ENCODE measurements at places on chromosomes 3 and 15.

DNA sequence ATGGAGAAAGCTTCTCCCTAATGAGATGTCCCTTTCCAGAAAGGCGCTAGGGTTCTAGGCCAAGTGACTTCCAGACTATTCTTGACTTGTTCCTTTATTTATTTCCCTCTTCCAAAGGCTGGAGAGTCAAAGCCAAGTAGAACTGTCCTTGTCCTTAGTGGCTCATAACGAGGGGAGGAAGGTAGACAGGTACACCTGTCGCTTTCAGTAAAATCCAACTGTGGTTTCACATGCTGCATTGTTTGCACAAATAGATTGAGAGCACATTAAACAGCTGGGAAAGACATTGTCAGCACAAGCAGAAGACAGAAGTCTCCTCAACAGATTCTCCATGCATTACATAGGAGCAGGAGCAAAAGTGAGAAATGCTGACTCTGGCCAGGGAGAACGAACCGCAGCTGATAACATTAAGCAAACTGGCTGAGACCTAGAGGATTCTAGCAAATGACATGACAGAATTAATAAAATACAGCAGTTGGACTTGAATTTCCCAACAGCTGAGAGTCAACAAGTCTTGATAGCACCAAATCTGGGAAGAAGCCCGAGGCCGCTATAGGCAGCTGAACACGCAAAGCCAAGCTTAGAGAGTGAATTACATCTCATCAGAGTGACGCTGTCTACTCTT is 227.7 kb downstream of the TLE3 start:
- DNase-seq, result no peak

DNA sequence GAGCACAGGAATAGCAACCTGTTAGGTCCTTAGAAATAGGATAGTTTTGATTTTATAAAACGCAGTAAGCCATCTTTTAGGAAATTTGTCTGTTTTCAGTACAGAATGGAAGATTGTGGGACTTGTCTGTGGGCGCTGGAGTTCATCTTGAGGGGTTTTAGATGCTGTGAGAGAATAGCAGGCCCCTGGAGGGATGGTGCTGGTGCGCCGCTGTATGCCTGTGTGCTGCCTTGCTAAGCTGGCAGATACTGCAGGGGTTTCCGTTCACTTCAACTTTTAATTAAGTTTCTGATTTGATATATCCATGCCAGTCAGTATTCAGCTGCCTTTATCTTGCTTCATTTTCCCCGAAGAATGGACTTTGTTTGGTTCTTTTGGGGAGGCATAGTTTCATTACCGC is 4.2 kb downstream of the CACNA2D3 start:
- no peak for DNase-seq

DNA sequence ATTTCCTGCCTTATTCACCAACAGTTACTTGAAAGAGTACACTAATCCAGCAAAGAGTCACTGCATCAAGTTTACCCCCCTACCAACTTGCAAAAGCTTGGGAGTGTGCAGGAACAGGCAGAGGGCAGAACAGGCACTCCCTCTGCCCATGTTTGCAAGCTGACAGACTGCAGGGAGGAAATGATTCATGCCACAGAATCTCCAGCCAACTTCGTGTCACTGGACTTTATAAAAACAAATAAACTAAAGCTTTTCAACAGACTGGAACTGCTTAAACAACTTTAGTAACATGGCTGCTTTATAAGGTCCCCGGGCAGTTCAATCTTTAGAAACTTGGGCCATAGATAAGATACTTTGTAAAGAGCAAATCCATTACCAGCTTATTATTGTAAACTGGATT is 129.5 kb downstream of the THRB start:
- DNase-seq, result no peak

- no peak for DNase-seq
Observed at GRCh38 chr3:175295248-175296130, 436.4 kb downstream of the NAALADL2 start.

- DNase-seq, result no peak
Observed at GRCh38 chr15:53233801-53234200, 443.7 kb upstream of the ONECUT1 start.

GRCh38 chr3:60142009-60142408 is 1092.2 kb upstream of the CFAP20DC start:
- DNase-seq, result no peak

- no peak for DNase-seq
Observed at GRCh38 chr15:36185845-36186244, 393.6 kb upstream of the CDIN1 start.

DNA sequence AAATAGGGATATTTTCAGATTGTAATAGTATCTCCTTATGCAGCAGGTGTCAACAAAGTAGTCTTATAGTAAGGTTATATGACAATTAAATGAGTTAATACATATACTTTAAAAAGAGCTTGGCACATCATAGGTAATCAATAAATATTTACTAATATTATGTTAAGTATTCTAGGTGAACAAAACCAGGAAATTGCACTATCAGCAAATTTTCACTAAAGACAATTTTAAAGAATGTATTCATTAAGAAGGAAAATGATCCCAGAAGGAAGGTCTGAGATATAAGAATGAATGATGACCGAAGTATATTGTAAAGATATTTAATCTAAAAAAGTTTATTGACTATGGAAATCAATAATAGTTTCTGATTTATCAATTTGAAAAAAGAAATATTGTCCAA is 281.9 kb downstream of the ADAMTSL3 start:
- no peak for DNase-seq

DNA sequence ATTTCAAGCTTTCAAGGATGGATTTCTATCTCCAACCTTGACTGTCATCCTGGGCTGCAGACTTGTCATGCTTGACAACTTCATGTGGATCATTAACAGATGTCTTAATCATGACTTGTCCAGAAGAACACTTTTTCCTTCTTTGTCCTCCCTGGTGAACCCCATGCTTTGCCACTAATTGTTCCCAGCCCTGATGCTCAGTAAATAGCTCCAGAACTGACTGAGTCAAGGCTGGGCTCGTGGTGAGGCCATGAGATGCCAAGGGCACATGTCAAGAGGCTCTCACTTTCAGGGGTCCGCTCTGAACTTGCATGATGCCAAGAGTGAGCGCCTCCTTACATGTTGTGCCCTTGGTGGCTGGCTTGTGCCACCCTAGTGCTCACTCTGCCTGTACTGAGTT is 48.9 kb upstream of the KY start:
- no peak for DNase-seq

DNA sequence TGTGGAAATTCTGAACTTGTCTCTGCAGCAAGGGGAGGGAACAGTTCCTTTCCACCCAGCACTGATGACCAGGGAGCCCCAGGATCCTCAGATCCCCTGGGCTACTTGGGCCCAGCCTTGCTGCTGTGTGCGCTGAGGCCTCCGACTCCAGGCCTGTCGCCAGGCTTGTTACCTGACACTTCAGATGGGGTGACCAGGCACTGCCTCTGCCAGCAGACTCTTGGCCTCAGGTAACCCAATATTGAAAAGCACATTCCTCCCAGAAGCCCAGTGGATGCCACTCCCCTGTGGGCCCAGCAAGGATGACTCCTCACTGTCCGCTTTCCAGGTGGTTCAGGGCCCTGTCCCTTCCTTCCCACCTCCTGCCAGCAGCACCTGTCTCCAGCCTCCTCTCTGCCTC is 3.5 kb upstream of the PLA2G4E start:
- no peak for DNase-seq

DNA sequence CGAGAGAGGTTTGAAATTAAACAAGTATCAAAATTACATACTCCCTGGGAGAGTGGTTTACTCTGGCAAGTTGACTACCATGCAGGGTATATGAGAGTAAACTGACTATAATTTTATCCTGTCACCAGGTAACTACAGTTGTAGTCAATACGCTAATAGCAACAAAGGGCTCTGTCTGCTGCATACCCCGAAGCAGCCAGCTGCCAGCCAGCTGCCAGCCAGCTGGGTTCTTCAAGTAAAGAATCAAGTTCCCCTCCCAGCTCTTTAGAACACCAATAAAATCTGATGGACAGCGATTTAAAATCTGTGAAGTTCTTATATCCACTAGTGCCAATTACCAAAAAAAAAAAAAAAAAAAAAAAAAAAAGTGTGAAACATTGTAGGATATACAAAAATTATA is 417.7 kb upstream of the CFAP20DC start:
- DNase-seq, result no peak

- no peak for DNase-seq
Observed at GRCh38 chr15:93066834-93067648, 22.0 kb downstream of the RGMA start.

GRCh38 chr15:74502301-74502700 is 38.7 kb upstream of the ARID3B start:
- DNase-seq, result no peak

DNA sequence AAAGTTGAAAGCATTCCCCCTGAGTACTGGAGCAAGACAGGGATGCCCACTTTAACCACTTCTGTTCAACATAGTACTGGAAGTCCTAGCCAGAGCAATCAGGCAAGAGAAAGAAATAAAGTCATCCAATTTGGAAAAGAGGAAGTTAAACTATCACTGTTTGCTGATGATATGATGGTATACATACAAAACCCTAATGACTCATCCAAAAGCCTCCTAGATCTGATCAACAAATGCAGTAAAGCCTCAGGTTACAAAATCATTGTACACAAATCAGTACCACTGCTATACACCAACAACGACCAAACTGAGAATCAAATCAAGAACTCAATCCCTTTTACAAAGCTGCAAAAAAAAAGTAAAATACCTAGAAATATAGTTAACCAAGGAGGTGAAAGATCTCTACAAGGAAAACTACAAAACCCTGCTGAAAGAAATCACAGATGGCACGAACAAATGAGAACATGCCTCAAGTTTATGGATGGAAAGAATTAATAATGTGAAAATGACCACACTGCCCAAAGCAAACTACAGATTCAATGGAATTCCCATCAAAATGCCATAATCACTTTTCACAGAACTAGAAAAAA is 40.3 kb downstream of the RPL39L start:
- DNase-seq, result no peak

- no peak for DNase-seq
Observed at GRCh38 chr3:115533218-115533617, 90.1 kb upstream of the GAP43 start.

All from GM13976 (cell line).